Tibial nerve (tissue), 4 donors: ENCODE measurements at places on chromosomes 13 and 19. TPM values are rescaled to one million over a fixed set of nuclear protein-coding genes. Genes with fewer than 3 reads are reported as not detected.

FAM124A gene
- total RNA-seq: 12.8 TPM

RASIP1 gene
- 18.6 TPM for total RNA-seq

DNA sequence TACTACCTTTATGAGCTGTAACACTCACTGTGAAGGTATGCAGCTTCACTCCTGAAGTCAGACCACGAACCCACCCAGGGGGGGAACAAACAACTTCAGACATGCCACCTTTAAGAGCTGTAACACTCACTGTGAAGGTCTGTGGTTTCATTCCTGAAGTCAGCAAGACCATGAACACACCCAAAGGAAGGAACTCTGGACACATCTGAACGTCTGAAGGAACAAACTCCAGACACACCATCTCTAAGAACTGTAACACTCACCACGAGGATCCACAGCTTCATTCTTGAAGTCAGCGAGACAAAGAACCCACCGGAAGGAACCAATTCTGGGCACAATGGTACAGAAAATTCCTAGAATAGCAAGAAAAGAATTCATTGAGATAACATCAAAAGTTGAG lies 1796.5 kb upstream of the MIR17HG start:
- no peaks in the 10 kb centered on the region for H3K27me3 ChIP-seq
- no peaks in the 10 kb centered on the region for H3K4me1 ChIP-seq
- no peak for DNase-seq
- no peak overlapping the region for H3K4me3 ChIP-seq
- no peak overlapping the region for H3K27ac ChIP-seq
- H3K36me3 ChIP-seq: no peaks in the 10 kb centered on the region

- DNase-seq: no peak
- H3K36me3 ChIP-seq: no peaks in the 10 kb centered on the region
- H3K27me3 ChIP-seq: peaks cover 4% of the 10 kb centered on the region
- H3K4me1 ChIP-seq: peaks cover 9% of the 10 kb centered on the region
Measured at GRCh38 chr13:24672141-24673132, 7.8 kb upstream of the ATP12A start.

- peak overlapping the region; percentile 60 for H3K4me3 ChIP-seq
- H3K27ac ChIP-seq: peak overlapping the region; percentile 86
- no peaks in the 10 kb centered on the region for H3K27me3 ChIP-seq
- no peak for DNase-seq
Measured at GRCh38 chr19:18118420-18119012, 20.9 kb downstream of the MAST3 start.

GRCh38 chr19:57587529-57587928 lies 3.6 kb downstream of the ZIK1 start:
- no peak overlapping the region for H3K4me3 ChIP-seq
- H3K4me1 ChIP-seq: peaks cover 19% of the 10 kb centered on the region
- H3K36me3 ChIP-seq: no peaks in the 10 kb centered on the region
- no peaks in the 10 kb centered on the region for H3K27me3 ChIP-seq
- H3K27ac ChIP-seq: no peak overlapping the region

- H3K4me3 ChIP-seq: no peak overlapping the region
- H3K4me1 ChIP-seq: peaks cover 6% of the 10 kb centered on the region
- DNase-seq: no peak
- H3K27ac ChIP-seq: no peak overlapping the region
Measured at GRCh38 chr13:99655351-99656091, 154.2 kb downstream of the TM9SF2 start.
